Effector CD4-positive, alpha-beta T cell (primary cell): ENCODE measurements at places on chromosomes 7 and 10.

DNA sequence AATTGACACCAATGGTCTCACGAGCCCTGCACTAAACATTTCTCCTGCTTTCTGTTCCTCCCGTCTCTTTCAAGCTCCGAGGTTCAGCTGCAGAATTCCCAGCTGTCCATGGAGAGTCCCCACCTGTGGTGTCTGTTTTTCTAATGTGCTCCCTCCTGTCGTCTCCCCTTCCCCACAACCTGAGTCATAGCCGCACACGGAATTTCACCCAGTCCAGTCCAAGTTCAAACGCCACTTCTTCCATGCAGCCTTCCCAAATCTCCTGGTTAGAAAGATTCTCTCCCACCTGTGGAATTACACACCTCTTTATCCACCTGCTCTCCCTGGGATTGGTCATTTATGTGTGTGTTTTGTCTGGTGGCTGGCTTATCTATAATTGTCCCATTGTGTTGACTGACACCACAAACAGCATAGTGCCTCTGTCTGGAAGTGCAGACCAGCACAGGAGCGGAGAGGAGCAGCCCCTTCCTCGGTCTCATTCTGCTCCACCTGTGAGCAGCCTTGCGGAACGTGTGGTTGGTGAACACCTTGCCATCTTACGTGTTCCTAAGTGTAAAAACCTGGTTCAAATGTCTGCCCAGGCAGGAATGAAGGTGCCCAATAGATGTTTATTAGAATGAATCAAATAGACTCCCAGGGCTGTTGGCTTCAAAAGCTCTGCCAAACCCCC, 3.3 kb upstream of the DIP2C start:
- DNase-seq: no peak

- DNase-seq: no peak
Observed at GRCh38 chr10:72014785-72015480, 50.7 kb downstream of the CHST3 start.

- DNase-seq: no peak
Observed at GRCh38 chr10:68212721-68213352, 19.1 kb downstream of the ATOH7 start.

- DNase-seq: no peak
Observed at GRCh38 chr10:71909399-71910083, 54.7 kb upstream of the CHST3 start.

GRCh38 chr7:24366876-24367275, 82.9 kb downstream of the NPY start:
- DNase-seq: no peak

DNA sequence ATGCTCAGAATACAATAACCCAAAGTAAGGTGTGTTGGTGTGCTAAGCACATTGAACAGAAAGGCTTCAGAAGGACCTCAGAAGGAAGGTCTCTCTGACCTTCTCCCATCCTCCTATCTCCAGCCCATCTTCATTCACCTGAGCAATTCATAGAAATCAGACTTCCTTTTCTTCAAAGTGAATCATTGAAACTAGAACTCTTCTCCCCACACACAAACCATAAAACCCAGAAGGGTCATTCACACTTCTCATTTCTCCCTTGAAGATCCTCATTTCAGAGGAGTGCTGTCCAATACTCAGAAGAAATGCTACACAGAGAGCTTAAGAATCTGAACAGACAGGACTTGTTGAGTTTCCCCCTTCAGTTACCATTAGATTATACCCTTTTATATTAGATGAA, 89.5 kb downstream of the VWDE start:
- DNase-seq: no peak

- DNase-seq: no peak
Observed at GRCh38 chr7:131493581-131493980, 62.8 kb downstream of the PODXL start.

GRCh38 chr7:2654059-2654458, 22.3 kb downstream of the TTYH3 start:
- DNase-seq: no peak

- no peak for DNase-seq
Observed at GRCh38 chr10:133010095-133010842, 67.9 kb upstream of the CFAP46 start.

DNA sequence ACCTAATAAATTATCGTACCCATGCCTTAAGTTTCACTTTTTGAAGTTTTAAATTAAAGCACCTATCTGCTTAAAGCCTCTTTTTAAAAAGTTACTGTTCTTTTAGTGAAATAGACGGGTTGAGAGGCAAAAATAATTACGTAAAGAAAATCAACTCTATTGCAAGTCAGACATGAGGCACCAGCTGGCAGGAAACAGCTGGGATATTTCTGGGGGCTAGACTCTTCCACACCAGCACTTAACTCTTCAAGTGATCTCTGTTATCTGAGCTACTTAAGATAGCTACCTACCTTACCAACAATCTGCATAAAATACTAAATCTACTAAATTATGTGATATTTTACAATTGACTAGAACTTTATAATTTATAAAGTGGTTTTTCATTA, 35.8 kb downstream of the GBF1 start:
- no peak for DNase-seq

DNA sequence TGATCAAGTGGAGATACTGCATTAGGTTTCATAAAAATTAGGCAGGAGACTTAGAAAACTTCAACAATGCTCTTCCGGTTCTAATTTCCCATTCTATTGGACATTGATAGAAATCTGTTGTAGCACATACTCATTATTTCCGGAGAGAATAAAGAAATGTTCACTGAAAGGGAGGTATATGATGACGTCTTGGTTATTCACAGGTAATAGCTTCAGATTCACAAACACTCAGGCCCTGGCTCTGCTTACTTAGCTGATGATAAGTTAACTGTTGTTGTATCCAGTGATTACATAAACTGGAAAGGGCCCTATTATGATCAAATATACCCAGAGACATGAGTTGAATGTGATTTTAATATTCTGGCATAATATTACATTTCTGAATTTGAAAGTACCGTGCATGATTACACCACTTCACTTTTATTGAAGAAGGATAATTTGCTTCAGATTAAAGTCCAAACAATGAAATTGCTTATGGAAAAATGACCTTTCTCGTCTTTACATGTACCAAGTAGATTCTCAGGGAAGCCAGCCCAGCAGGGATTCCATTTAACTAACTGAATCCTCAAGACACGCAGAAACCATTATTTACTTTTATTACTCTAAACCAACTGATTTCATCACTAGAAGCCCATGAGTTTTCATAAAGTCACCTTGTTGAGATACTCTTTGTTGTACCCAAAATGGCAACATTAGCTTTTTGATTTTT, 288.0 kb upstream of the PITRM1 start:
- DNase-seq: no peak

DNA sequence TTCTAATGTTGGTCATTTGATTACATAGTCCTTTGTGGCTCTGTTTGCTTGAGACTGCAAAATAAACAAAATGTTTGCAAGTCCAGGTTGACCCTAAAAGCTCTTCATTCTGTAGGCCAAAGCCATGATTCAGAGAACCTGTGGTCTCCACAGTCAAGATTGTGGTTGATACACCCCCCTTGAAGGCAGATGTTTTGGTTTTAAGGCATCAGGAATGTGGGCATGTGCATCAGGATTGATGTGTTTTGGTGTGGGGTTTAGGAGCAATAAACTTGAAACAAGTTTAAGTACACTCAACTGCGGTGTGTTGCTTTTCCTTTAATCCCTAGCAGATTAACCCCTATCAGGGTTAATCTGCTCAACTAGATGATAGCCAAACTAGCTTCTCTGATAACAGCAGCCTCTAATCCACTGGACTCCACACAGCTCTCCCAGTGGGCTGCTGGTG, 379.1 kb upstream of the GALNT17 start:
- no peak for DNase-seq

DNA sequence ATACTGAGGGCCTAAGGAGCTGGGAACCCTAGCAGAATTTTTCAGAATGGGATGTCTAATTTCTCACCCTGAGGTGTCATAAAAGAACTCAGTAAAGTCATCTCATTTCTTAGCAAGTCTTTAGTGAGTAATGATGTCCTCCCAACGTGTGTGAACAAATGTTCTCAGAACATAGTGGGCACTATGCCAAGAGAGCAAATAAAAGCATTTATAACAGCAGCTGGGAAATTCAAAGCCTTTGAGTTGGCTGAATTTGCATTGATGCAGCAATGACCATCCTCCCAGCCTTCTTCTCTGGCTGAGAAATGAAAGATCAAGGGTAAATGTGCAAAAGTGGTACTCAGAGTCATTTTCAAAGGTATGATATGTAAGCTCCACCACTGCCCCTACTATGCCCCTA, 109.4 kb downstream of the FAM107B start:
- DNase-seq: no peak

DNA sequence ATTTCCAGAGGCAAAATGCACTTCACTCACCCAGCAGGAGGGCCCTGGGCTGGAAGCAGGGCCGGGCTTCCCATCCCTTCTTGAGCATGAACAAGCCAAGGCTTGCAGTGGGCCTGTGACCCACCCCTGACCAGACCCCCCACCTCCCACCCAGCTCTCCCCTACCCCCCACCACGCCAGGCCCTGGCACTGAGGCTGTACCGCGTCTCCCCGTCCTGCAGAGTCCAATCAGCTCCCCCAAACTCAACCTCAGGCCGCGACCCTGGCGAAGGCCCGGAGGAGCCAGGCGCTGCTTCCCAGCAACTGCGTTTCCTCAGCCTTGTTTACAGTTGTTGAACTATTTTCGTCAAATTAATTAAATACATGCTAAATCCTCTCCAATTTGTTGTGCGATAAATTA, 16.9 kb upstream of the MYL10 start:
- no peak for DNase-seq

- DNase-seq: no peak
Observed at GRCh38 chr10:119216127-119216526, 8.8 kb downstream of the GRK5 start.

- DNase-seq: no peak
Observed at GRCh38 chr10:123863721-123864482, 27.7 kb downstream of the CPXM2 start.

GRCh38 chr10:10782603-10783002, 235.1 kb upstream of the CELF2 start:
- DNase-seq: no peak

DNA sequence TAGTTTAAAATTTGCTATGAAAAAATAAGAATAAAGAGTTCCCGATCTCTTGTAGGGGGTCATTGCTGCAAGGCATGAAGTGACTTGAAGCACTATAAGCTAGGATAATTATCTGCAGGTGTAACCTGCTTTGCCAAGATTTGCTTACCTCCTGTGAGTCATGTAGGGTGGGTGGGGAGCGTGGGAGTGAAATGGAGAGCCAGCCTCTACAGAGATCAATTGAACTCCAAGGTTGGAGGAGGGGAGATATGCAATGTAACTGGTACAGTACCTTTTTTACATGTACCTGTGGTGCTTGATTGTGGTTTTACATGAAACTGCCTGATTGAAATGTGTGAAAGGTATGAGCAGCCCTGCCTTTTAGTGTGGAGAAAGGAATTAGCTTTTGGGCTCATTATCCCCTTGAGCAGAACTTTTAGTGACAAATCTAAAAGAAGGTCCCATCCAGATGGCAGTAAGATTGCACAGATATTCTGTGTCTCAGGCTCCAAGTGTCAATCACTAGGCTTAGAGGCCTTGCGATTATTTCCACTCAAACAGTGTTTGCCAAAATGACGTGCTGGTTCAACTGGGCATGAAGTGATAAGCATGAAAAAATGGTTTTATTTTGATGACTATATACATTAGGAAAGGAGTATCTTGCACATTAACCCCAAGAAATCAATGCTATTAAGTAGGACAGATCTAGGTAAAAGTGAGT, 138.6 kb upstream of the GRB10 start:
- DNase-seq: no peak

DNA sequence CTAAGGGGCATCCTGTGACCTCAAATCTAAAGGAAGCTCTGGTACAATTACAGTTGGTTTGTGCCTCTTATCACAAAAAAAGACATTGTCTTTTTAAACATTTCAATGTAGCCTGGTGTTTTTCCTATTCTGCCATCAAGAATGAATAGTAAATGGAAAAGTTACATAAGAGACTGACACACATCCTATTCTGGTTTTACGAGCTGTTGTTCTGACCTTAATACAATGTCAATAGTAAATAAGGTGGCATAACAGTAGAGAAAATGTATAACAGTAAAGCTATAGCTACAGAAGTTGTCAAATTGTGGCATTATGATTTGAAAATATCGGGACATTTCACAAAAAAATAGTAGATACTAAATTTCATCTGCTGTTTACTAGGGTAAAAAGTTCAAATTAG, 88.4 kb downstream of the NT5C2 start:
- no peak for DNase-seq

- DNase-seq: no peak
Observed at GRCh38 chr10:78442836-78443550, 409.3 kb downstream of the RPS24 start.

- no peak for DNase-seq
Observed at GRCh38 chr10:47296156-47296894, 3.7 kb upstream of the GDF10 start.

DNA sequence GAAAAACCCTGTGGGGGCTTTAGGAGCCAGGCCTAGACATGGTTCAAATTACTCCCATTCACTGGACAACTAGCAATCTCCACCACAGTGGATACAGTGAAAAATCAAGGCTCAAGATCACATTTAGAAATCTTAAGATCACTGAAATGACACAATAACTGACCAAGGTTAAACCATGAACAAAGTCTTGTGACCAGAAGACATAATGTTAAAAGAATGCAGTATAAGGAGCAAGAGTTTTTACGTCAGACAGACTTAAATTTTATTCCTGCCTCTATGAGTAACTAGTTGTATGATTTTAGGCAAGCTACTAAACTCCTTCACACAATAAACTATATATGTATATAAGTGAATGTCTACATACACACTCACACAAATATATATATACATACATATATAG, 68.5 kb downstream of the MICU1 start:
- DNase-seq: no peak

- DNase-seq: no peak
Observed at GRCh38 chr7:6317797-6318438, 45.5 kb upstream of the CYTH3 start.

DNA sequence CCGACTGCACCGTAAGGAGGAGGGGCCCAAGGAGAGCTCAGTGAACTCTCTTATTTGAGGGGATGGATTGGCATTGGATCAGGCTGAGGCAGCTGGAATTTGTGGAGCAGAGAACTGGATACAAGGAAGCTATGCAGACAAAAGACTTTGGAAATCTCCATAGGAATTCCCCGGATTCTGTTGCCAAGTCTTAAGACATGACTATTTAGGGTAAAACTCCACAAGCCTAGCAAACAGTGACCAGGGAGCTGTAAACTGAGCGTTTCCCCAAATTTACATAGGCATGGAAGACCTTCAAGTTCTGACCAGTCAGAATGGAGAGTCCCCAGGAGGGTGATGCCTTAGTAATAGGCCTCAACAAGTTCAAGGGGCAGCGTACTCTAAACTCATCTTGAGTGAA, 82.5 kb upstream of the PCBD1 start:
- no peak for DNase-seq
